IMR-90 (cell line): ENCODE measurements at places on chromosomes 5 and 9. TPM values are rescaled to one million over a fixed set of nuclear protein-coding genes. Genes with fewer than 3 reads are reported as not detected.

Gene VCAN
- polyA plus RNA-seq: 45.3 and 47.5 TPM in 2 replicates

Gene WDR38
- not detected in 2 replicates for polyA plus RNA-seq

Gene SMIM33
- not detected in 2 replicates for polyA plus RNA-seq

Gene CLPTM1L
- 110 and 114 TPM in 2 replicates for polyA plus RNA-seq

Gene ENG
- polyA plus RNA-seq: 73.9 and 83.3 TPM in 2 replicates

Gene GPX3
- 1.0 and 1.3 TPM in 2 replicates for polyA plus RNA-seq

Gene ACTL7B
- polyA plus RNA-seq: not detected in 2 replicates

DNA sequence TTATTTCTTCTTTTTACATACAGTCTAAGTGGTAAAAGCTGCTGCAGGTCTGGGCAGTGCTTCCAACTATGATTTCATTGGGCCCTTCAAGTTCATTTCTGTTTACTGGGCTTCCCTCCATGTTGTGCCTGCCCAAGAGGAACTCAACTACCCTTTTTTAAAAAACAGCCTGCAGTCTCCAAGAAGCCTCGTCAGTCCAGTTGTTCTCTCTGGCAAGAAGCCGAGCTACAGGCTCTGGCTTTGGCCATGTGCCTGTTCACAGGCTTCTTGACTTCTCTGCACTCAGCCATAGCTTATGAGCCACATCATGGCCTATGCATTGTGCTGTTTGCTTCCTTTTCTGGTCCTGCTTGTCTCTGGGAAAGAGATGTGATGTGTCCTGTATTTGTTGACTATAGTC is 119.7 kb upstream of the PJA2 start:
- DNase-seq: peak; percentile 36

DNA sequence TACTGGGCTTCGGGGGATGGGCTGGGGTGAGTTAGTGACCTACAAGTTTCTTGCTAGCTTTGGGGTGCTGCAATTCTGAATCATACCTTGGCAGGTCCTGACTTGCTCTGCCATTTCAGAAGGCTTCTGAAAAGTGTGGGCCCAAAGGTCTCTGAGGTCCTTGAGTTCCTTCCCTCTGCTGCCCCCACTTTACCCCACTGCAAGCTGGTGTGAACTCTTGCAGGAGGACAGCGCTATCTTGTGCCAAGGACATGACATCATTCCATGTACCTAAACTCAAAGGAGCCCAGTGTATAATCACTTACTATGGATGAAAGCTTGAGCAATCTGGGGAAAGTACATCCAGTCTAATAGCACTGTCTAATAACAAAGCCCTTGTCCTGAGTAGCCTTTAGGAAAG is 157.4 kb downstream of the RMI1 start:
- no peak for DNase-seq

DNA sequence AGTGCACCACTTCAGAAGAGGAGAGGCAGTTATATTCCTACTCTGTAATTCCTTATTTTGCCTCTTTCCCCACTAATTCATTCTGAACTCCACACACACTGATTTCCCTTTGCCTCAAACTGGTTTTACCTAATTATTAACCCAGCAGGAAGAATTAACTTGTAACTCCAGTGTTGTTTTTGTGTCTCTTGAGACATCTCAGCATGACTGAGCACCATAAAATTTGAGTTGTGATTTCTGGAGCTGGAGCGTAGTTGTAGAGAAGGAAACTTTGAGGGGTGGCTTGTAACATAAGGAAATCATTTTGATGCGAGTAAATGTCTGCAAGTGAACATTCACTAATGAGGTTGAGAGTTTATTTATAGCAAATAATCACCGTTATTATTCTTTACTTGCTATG is 265.2 kb downstream of the TMEM38B start:
- DNase-seq: no peak

DNA sequence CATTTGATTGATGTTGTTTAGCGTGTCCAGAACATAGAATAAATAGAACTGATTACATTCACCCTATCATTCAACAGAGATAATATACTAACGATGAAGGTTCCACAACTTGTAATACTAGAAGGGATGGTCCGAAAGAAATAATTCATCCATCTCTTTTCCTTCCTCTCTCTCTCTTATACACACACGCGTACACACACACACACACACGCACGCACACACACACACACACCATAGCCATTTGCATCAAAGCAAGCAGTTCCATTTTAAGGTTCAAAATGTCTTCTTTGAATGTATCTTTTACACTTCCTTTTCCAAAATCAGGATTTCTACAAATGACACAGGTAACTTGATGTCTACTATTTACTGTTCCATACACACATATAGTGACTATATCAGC is 887 bp downstream of the GDA start:
- no peak for DNase-seq

- no peak for DNase-seq
Measured at GRCh38 chr9:14563902-14564624, 129.2 kb downstream of the ZDHHC21 start.

DNA sequence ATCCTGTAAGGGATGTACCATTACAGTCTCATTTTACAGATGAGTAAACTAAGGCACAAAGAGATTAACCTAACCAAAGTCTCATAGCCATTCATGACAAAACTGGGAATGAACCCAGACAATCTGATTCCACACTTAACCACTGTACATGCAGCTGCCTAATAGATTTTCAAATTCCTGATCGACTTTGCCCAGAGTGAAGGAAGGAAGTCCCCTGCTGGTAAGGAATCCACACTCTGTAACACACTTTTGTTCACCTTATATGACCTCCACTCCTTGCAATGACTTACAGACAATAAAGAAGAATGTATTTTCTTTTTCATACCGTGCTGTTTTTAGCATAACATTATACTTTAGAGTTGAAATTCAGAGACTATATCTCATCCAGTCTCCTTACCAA is 31.3 kb upstream of the PLPP6 start:
- DNase-seq: no peak

DNA sequence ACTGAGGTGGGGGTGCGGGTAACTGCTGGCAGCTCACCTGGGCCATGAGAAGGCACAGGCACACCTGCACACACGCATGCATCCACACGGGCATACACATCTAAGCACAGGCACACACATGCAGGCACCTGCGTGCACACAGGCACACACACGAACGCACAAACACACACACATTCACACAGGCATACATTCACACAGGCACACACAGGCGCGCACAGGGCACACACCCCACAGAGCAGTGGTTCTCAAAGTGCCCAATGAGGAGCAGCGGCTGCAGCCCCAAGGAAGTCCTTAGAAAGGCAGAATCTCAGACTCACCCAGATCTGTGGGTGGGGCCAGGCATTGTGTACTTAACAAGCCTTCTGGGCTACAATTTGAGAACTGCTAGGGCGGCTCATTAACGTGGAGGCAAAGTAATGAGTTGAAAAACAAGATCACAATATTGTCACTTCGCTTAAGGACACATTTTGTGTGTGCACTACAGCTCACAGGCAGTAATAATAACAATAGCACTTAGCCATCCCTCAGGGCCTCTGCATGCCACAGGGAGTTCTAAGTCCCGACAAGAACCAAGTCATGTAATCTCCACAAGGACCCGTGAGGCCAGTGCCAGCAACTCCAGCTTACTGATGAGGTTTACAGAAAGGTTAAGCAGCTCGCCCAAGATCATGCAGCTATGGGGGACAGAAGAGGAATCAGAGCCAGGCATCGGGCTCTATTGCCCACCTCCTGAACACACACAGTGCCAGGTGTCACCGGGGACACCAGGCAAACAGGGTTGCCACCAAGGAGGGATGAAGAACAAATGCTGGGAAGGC is 91.6 kb downstream of the ROR2 start:
- no peak for DNase-seq

DNA sequence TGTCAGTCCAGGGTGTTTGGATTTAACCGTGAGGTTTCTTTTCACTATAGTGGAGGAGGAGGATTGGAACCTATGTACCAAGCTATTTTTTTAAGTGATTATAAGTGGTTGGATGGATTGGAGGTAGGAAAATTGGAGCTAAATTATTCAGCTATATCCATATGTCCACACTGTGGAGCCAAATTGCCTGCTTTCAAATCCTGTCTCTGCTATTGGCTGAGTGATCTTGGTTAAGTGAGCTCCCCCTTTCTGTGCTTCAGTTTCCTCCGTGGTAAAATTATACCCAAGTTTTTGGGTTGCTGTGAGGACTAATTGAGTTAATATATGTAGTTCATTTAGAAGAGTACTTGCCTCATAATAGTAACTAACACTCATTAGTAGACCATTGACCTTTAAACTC is 2.5 kb downstream of the CENPP start:
- DNase-seq: peak; percentile 78

GRCh38 chr5:80622756-80623155 is 31.7 kb upstream of the MSH3 start:
- no peak for DNase-seq

DNA sequence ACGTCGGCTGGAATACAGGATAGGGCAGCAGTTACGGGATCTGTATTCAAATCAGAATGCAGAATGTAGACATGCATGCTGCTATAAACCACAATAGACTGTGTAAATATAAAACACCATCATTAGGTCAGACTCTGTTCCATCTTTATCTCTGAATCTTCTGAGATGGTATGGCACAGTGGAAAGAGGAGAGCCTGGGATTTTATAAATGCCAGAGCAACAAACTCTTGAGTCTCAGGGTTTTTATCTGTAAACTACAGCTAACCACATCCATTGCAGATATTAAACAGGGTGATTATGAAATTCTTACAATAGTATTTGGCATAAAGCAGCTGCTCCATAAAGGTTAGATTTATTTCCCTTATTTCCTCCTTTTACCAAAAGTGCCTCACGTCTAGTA is 108.7 kb downstream of the ZDHHC21 start:
- DNase-seq: no peak

- no peak for DNase-seq
Measured at GRCh38 chr5:100600298-100600994, 65.3 kb downstream of the FAM174A start.

DNA sequence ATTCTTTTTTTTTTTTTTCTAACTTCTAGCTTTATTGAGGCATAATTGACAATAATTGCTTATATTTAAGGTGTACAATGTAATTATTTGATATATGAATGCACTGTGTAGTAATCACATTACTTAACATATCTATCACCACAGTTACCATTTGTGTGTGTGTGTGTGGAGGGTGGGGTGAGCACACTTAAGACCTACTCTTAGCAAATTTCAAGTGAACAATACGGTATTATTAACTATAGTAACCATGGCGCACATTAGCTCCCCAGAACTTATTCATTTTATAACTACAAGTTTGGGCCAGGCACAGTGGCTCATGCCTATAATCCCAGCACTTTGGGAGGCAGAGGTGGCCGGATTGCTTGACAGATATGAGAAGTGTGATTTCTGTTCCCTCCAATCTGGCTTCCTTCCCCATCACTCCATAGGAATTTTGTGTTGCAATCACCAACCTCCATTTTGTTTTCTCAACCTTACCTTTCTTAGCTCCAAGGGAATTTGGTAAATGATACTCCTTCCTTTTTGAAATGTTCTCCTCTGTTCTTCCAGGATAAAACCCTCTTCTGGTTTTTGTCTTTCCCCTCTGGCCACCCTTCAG is 14.9 kb downstream of the TXN start:
- peak; percentile 39 for DNase-seq

DNA sequence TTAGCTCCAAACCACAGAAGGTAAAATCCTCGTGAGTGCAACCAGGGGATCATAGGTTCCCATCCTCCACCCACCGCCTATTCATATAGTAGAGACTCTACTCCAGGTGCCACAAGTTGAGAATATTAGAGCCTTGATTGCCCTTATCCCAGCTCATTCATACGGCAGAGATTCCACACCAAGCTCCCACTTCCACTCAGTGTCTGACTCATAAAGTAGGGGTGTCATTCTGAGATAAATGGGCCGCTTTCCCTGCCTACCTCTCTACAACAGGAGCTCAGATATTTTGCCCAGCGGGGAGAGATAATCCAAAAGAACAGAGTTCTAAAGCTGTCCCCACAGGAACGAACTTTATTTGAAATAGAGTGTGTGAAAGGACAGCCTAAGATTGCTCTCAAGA is 9.4 kb downstream of the SLC22A4 start:
- DNase-seq: no peak

DNA sequence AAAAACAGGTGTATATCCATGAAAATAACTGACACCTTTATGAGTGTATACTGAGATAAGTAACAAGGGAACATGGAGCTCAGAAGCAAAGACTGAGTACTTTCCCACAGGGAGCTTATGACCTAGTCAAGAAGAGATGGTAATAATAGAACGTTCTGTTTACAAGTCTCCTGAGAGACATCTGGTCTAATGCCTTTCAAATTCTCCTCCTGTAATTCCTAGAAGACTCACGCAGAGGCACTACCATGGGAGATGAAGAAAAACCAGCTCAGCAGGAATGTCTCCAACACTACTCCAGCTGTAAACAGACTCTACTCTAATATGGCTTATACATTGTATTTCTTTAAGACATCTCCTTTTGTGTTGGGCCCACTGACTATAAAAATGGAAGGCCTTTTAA is 503.6 kb upstream of the TUSC1 start:
- DNase-seq: no peak

- no peak for DNase-seq
Measured at GRCh38 chr5:152953788-152954483, 536.5 kb upstream of the GRIA1 start.

- no peak for DNase-seq
Measured at GRCh38 chr9:131722255-131722654, 17.6 kb downstream of the RAPGEF1 start.
